ENCODE measurements at places on chromosomes 6 and 20.

DNA sequence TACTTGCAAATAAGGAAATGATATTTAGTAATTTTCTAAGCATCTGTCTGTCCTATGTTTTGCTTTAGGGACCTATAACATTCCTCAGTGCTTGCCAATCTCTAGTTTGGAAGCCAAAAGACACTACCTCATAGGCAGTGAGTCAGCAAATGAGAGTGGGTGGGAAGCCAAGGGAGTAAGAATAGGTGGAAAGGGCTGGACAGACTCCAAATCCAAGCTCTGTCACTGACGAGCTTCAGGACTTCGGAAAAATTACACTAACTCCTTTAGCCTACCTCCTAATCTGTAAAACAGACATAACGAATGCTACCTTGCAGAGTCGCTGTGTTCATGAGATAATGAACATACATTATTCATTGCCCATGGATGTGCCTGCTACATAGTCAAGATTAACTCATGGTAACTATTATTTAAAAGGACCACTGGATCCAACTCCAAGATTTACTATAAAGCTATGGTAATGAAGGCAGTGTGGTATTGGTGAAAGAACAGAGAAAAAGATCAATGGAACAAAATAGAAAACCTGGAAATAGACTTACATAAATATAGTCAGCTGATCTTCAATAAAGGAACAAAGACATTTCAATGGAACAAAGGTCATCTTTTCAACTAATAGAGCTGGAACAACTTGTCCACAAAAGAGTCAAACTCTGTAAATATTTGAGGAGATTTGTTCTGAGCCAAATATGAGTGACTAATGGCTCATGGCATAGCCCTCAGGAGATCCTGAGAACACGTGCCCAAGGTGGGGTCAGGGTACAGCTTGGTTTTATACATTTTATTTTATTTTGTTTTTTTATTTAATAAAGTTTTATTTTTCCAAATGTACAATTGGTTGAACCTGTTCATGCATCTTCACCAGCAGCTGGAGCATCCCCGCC lies 64.1 kb downstream of the FAM50B start:
- DNase-seq: no peak

GRCh38 chr6:46637145-46637544 lies 15.5 kb downstream of the CYP39A1 start:
- no peak for DNase-seq

DNA sequence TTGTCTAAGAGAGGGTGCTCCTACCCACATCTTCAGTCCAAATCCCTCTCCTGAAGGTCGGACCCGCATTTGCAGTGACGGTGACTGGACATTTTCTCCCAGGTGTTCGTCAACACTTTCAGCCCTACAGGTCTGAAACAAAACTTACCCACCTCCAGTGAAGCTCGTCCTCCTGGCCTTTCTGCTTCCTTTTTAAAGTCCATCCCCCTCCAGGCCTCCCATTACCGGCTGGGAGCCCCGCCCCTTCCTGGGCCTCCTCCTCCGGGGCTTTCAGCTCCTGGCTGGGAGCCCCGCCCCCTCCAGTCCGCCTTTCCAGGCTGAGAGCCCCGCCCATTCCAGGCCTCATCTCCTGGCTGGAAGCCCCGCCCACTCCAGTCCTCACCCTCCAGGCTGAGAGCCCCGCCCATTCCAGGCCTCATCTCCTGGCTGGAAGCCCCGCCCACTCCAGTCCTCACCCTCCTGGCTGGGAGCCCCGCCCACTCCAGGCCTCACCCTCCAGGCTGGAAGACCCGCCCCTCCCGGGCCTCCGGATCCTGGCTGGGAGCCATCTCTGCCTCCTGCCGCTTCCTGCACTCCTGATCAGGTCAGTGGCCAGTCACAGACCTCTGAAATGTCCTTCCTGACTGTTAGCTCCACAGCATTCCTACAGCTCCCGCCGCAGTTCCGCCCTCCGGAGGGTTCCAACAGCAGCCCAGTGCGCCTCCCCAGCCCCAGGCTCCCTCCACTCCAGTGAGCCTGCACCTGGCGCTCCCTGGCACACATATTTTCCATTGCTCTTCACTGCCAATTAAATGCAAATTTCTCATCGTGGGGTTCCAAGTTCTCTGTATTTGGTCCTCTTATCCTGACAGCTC lies 98.5 kb downstream of the LY86 start:
- DNase-seq: no peak

DNA sequence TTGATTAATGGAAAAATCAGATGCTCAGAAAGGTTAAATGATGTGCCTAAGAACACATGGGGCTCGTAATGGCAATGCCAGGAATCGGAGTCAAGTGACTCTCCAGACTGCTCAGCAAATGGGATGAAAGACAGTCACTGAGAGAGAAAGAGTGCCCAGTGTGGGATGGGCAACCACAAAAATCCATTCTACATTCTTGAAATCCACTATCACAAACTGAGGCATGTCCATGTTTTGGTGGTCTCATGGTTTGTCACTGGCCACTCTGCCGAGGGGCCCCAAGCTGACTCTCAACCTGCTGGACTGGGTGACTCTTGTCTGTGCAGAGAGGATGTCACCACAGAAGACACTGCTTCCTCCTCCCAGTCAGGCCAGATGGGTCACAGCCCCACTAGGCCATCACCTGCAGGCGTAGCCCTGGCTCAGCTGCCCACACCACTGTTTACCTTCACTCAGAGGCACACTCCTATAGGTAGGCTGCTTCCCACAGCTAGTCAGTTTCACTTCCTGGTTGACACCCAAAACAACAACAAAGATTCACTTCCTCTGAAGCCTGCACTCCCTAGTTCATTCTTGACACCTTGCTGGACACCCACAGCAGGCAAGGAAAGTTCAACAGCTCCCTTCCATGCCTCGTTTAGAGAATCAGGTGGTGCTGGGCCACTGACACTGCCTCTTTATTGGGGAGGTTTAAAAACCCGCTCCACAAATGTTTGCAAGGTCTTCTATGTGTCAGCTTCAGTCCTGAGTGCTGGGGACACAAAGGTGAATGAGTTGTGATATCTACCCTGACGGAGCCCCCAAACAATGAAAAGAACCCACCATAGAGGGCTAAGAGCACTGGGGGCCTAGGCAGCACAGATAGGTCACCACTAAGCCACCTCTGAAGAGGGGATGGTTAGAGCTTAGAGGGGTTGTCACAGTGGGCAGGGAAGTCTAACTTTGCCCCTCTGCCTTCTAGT lies 21.7 kb downstream of the MAP1LC3A start:
- DNase-seq: no peak

- DNase-seq: no peak
Observed at GRCh38 chr20:22776369-22776768, 192.0 kb upstream of the FOXA2 start.

DNA sequence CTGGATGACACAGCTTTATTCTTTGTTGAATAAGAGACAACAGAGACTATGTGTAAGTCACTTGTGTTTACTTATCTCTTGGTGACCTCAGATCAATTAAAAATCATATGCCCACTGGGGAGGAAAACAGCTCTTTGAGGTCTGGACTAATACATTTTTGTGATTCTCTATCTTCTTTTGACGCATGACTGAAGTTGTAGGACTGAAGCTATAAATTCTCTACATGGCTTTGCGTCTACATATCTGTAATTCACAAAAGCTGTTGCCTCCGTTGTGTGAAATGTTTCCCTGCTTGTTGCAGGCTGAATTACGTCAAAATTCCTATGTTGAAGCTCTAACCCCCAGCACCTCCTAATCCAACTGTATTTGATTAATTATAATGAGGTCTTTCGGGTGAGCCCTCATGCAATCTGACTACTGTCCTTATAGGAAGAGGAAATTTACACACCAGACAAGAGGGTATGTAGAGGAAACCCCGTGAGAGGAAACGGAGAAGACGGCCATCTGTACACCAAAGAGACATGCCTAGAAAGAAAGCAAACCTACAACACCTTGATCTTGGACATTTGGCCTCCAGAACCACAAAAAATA lies 481.6 kb downstream of the PRKN start:
- no peak for DNase-seq

GRCh38 chr6:145247692-145248419 lies 487.5 kb downstream of the EPM2A start:
- no peak for DNase-seq

- DNase-seq: no peak
Observed at GRCh38 chr6:144327081-144327480, 41.9 kb downstream of the UTRN start.

- no peak for DNase-seq
Observed at GRCh38 chr6:126949786-126950185, 168.7 kb upstream of the RSPO3 start.

DNA sequence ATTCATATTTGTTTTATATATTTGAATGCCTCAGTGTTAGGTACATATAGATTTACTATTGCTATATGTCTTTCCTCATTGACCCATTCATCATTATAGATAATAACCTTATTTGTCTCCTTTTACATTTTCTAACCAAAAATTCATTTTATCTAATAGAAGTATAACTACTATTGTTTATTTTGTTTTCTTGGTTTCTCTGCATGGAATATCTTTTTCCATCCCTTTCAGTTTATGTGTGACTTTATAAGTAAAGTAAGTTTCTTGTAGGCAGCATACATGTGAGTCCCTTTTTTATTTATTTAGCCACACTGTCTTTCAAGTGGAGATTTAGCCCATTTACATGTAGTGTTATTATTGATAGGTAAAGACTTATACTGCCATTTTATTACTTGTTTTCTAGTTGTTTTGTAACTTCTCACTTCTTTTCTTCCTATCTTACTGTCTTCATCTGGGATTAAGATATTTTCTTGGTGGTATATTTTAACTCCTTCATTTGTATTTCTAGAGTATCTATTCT lies 572.0 kb upstream of the MAN1A1 start:
- DNase-seq: no peak

- no peak for DNase-seq
Observed at GRCh38 chr20:57205606-57206219, 60.7 kb downstream of the BMP7 start.

- peak; percentile 18 for DNase-seq
Observed at GRCh38 chr20:36808317-36809257, 35.0 kb upstream of the DSN1 start.

GRCh38 chr6:141541581-141542324 lies 591.0 kb upstream of the GJE1 start:
- DNase-seq: no peak

DNA sequence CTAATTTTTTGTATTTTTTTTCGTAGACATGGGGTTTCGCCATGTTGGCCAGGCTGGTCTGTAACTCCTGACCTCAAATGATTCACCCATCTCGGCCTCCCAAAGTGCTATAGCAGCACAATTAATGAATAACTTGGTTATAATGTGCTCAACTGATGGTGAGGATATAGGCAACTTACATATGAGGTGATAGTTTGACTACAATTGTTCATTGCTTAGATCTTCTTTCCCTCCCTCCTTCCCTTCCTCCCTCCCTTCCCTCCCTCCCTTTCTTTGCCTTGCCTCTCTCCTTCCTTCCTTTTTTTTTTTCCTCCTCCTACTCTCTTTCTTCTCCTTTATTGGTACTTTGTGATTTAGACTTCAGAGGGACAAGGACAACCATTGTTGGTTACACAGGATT lies 151.2 kb downstream of the RNF144B start:
- no peak for DNase-seq

DNA sequence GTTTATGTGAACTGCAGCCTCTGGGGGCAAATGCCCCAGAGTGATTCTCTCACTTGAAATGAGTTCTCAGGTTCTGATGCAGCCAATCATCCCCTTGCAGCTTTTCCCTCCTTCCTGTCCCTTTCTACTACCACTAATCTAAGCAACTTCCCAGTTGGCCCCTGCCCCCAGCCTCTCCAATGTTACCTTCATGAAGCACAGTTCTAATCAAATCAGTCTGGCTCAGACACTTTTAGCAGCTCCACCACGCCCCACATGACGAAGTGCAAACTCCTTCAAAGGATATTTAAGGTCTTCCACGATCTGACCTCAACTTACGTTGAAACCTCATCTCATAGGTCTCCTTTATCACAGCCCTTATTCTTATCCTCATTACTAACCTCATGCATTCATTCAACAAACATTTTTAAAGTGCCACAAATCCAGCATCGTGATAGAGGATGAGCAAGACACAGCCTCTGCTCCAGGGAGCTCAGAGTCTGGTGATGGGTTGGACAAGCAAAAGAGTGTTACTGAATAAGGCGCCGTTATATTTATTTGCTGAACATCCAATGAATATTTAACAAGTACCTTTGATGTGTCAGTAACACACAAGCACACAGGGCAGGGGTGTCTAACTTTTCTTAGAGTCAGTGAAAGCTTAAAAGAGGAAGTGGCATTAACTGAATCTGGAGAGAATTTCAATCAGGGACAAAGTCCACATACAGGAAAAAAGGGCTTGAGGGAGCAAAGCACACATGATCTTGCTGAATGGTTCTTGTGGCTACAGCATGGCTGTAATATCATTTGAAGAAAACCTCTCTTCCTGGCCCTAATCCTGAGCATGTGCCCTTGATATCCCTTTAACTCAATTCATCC lies 20.4 kb upstream of the DTNBP1 start:
- no peak for DNase-seq

GRCh38 chr20:4883546-4883945 lies 117.8 kb downstream of the SLC23A2 start:
- DNase-seq: no peak

- DNase-seq: no peak
Observed at GRCh38 chr6:36649701-36650484, 28.6 kb upstream of the CDKN1A start.

GRCh38 chr20:24783631-24784492 lies 165.2 kb upstream of the CST7 start:
- no peak for DNase-seq

DNA sequence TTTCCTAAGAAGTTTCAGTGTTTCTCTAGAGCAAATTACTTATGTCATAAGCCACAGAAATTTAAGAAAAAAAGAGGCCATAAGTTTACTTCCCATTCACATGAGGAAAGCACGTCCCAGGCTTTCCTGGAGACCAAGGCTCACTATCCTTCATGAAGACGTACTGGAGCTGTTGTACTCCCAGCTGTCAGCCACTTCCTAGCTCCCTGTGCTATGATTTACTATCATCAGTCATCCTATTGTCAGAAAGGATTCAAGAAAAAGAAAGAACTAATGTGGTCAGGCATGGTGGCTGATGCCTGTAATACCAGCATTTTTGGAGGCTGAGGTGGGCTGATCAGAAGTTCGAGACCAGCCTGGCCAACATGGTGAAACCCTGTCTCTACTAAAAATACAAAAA lies 337.4 kb upstream of the SOX4 start:
- no peak for DNase-seq

DNA sequence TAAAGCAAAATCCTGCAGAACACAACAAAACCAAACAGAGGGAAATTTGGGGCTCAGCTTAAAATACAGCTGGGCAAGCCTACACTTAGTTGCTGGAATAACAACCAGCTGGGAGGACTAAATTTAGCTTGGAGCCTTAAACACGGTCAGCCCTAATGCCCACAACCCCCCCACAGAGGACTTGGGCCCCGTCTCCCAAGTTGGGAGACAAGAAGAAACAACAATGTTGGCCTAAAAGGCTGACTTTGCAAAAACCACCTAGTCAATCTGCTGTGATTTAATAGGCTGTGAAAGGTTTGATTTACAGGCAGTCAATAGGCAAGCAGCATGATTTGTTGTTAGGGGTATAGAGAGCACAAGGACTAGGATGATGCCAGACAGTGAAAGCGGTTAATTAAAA lies 40.3 kb upstream of the ARMC2 start:
- no peak for DNase-seq

- no peak for DNase-seq
Observed at GRCh38 chr20:7366189-7366588, 574.1 kb downstream of the HAO1 start.
